ENCODE measurements at places on chromosomes 5 and 9.
A peak's percentile ranks its signal among the peaks of the same experiment; 100 is the strongest.

DNA sequence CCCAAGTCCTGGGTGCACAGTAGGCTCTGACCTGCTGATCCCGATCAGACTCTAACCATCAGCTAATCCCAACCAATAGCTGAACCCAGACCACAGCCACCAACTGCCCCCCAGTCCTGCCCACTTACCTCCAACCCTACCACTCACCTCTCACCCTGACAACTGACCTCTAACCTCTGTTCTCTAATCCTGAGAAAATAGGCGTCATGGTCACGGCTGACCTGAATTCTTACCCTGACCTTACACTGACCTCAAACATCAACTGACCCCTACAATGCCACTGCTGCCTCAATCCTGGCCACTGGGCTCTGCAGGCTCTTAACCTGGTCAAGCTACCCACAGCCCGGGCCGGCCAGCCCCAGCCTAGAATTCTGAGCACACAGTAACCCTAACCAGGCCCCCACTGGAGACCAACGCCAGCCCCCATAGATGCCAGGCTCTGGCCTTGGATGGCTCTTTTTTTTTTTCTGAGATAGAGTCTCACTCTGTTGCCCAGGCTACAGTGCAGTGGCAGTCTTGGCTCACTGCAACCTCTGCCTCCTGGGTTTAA is 63.8 kb upstream of the ASS1 start:
- DNase-seq: no peak

DNA sequence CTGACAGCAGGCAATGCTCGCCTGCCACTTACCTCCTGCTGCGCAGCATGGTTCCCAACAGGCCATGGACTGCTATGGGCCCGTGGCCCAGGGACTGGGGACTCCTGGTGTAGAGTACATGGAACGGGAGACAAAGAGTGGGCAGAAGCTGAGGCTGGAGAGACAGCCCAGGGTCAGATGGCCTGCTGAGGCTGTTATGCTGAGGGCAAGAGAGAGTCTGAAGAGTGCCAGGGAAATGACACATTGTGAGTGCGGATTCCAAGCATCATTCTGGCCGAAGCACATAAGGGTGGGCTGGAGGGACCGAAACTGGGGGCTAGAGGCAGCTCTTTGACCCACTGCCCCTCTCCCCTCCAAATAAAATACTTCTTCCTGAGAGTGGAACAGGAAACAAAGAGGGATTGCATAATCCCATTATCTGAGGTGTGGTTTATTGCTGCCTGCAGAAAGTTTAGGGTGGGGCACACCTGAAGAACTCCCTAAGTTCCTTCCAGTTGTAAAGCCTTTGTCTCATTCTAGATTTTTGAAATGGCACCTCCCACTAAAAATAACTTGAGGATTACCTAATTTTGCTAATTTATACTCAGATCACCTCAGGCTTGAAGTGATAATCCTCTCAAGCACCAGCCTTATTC is 158.1 kb downstream of the ATP10B start:
- no peak for DNase-seq

GRCh38 chr5:109408991-109409843 is 557 bp downstream of the PJA2 start:
- peak; percentile 34 for DNase-seq

DNA sequence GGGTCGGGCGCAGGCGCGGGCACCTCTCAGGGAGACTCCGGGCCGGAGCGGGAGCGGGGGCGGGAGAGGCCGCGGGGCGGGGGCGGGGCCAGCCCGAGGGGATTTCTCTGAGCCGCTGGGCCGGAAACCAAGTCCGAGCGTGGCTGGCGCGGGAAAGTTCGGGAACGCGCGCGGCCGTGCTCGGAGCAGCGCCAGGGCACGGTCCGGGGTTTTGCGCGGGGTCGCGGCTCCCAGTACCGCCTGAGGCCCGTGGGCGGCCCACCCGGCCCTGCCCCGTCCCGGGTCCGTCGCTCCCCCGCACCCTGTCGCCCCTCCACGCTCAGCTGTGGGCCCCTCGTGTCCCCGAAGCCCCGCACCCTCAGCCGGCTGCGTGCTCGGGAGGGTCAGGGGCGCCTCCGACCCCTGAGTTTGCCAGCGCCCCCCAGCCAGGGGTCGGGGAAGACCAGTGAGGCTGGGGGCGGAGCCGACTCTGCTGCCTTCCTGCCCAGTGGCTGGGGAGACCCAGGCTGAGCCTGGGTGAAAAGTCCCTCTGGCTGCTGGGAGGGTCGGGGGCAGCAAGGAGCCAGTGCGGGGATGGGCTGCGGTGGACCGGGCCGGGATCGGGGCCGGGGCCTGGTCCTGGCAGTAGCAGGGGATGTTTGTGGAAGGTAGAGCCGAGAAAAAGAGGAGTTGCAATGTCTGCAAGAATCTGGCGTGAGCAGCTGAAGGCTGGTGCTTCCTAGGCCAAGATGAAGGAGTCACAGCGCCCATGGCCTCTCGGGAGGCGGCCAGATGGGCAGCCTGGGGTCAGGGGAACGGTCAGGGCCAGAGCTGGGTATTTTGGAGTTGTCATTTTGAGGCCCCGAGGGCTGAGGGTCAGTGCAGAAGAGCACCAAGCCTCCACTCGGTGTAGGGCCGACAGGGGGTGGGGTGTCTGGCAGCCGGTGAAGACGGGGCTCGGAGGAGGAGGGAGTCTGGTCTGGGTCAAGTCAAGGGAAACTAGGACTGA is 588 bp downstream of the TRAF2 start:
- DNase-seq: peak; percentile 47

DNA sequence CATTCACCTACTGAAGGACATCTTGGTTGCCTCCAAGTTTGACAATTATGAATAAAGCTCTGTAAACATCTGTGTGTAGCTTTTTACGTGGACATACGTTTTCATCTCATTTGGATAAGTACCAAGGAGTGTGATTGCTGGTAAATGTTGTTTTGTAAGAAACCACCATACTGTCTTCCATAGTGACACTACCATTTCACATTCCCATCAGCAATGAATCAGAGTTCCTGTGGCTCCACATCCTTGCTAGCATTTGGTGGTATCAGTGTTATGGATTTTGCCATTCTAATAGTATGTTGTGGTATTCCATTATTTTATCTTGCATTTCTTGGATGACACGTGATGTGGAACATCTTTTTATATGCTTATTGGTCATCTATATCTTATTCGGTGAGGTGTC is 78.4 kb upstream of the RASGRF2 start:
- DNase-seq: no peak

- no peak for DNase-seq
Observed at GRCh38 chr5:81638471-81638870, 112.4 kb downstream of the SSBP2 start.

GRCh38 chr9:124758061-124758460 is 13.1 kb downstream of the NR6A1 start:
- DNase-seq: no peak

DNA sequence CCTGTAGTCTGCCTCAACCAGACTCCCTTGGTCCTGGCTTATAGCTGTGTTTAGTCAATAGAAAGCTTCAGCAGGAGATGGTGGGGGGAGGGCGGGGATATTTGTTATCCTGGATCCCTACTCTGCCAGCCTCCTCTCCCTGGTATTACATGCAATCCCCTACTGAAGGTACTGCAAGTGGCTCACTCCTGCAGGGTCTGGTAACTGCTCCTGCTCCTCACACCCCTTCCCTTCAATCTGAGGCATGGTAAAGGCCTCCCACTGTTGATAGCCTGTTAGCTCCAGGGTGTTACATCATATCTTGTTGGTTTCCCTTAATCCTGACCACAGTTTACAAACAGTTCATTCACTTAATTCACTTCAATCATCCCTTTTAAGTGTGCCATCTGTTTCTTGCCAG is 137.5 kb downstream of the AP3B1 start:
- no peak for DNase-seq

DNA sequence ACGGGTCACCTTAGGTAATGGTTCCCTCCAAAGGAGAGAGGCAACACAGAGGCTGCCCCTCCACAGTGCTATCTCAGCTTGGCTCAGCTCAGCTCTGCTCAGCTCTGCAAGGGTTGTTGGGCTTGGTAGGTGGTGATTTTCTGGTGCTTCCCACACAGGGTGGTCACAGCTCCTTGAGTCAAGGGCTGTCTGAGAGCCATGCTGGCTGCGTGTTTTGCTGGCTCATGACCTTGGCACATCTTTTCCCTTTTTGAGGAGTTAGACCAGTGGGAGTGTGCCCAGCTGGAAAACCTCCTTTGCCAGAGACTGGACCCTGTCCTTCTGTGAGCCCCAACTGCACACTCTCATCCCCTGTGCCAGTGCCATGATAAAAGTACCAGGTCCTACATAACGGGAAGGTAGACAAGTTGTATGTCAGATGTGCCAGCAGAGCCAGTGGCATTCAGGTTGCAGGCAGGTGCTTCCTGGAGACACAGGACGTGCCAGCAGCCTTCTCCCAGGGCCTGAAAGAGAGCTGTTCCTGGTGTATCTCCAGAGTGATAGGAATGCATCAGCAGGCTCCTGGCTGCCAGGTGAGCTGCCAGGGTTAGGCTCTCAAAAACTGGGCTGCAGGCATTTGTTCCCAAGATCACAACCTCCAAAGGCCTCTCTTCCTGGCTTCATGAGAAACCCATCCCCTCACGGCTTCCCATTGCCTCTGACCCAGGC is 118.6 kb upstream of the CXCL14 start:
- no peak for DNase-seq

DNA sequence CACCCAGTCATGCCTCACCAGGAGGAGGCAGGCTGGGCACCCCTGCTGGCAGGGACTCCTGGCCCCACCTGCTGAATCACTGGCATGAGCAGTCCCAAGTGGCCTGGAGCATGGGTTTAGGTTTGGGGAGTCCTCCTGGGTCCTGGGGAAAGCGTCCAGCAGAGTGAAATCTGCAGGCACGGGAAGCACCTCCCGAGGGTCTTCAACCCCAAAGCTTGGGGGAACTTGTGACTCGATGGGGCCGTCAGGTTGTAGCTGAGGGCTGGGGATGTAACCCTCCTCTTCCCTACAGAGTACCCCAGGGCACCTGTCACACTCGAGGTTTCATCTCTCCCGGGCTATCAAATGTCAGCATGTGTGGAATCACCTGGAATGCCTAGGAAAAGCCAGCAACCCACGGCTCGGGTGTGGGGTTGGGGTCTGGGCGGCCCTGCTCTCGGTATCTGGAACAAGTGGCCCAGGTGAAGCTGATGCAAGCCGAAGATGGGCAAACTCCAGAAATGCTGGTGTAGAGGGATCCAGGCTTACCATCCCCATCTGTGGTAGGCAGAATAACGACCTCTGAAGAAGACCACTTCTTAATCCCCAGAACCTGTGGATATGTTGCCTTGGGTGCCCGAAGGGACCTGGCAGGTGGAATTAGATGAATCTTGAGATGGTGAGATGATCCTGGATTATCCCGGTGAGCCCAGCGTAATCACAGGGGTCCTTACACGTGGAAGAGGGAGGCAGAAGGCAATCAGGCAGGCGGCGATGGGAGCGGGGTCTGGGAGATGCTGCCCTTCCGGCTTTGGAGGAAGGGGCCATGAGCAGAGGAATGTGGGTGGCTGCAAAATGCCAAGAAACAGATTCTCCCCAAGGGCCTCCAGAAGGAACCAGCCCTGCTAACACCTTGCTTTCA is 6.1 kb upstream of the RASGEF1C start:
- no peak for DNase-seq

DNA sequence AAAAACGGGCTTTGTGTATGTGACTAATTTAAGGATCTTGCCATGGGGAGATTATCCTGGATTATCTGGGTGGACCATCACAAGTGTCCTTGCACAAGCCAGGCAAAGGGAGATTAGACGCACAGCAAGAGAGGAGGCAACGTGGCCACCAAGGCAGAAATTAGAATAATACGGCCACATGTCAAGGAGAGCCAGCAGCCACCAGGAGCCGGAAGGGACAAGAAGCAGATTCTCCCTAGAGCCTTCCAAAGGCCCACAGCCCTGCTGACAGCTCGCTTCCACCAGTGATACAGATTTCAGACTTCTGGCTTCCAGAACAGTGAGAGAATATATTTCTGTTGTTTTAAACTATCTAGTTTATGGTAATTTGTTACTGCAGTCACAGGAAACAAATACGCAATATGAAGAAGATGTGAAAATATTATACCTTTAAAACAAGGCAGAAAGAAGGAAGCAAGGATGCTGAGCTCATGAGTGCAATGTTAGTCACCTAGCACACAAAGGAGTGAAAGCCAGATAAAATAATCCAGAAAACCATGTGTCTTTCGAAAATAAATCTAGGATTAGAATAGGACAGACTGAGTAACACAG is 28.7 kb upstream of the F2RL1 start:
- no peak for DNase-seq

DNA sequence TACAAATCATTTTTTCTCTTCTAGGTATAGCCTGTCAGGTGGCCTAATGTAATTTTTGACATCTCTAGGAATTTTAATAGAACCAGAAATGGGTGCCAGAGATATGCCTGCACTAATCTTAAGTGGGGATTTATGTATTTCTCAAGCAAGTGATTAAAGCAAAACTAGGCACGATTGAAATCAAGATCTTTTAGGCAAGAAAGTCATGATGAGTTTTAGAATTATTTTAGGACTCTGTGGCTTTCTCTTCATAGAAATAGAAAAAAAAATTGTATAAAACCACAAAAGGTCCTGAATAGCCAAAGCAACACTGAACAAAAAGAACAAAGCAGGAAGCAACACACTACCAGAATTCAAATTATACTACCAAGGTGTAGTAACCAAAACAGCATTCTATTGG is 952 bp upstream of the AMACR start:
- DNase-seq: no peak

- DNase-seq: no peak
Observed at GRCh38 chr5:144549580-144549979, 378.9 kb downstream of the KCTD16 start.

DNA sequence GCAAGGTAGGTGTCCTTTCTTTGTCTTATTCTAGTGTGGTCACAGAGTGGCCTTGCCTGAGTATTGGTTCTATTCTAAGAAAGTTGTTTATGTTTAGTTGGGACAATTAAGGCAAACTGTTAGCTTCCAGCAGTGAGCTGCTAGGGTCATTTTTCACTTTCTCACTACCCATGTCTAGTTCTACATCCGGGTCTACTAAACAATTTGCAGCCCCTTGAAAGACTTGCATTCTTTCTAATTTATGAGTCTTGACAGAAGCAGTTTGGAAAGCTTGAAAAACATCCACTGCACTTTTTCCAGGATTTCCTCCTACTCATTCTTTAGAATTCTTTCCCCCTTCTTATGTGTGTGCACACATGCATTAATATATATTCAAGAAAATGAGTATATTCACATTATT is 892.2 kb upstream of the ACO1 start:
- no peak for DNase-seq

- no peak for DNase-seq
Observed at GRCh38 chr5:92994392-92994791, 586.6 kb downstream of the NR2F1-AS1 start.

DNA sequence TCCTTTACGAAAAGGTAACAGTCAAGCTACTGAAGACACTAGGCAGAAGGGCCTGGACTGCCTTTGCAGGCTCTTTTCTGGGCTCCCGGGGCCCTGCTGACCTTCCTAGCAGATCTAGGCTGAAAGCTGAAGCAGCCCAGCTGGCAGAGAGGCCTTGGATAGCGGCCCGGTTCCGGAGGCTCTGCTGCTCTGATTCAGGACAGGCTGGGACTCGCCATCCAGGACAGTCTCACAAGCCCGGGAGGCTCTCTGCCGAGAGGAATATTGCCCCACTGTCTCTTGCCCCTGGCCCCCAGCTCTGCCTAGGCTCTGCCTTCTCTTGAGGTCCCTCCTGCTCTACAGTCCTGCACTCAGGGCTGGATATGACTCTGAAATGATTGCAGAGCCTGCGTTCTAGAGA is 67.8 kb downstream of the PSD2 start:
- no peak for DNase-seq

Measured in neural crest cell (in vitro differentiated cells).